AG10803 (cell line): ENCODE measurements at places on chromosomes 16 and 17.

DNA sequence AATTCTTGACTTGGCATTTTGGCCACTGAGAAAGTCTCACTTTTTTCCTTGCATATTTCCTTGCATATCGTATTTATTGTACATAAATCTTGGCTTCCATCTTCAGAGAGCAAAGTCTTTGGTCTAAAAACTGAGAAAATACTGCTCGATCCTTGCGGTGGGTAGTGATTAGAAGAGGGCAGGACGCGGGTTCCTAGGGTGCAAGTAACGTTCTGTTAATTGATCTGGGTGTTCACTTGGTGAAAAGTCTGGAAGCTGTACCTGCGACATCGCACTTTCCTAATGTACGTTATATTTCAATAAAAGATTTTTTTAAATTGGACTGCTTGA, 758 bp upstream of the UBALD2 start:
- DNase-seq, result no peak

- no peak for DNase-seq
Measured at GRCh38 chr16:78278056-78278450, 178.6 kb downstream of the WWOX start.

GRCh38 chr16:27853101-27853500, 210.4 kb downstream of the GSG1L start:
- DNase-seq, result no peak

GRCh38 chr16:9309844-9310243, 218.4 kb downstream of the HAPSTR1 start:
- no peak for DNase-seq

DNA sequence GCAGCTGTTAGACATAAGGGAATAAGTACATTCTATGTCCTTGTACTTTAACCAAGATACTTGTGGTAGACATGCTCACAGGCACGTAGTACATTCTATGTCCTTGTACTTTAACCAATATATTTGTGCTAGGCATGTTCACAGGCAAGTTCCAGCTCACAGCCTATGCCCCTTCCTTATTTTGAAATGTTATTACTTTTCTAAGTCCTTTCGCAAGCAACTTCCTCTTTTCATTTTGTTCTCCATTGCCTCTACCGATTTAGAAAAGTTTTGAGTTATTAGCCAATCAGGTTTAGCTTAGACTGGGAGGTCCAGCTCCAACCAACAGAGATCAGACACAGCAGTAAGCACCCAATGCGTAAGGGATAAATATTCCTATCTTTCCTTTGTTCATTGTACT, 60.1 kb upstream of the NUDT7 start:
- no peak for DNase-seq

GRCh38 chr17:42305543-42306384, 17.5 kb downstream of the STAT5A start:
- DNase-seq, result no peak

DNA sequence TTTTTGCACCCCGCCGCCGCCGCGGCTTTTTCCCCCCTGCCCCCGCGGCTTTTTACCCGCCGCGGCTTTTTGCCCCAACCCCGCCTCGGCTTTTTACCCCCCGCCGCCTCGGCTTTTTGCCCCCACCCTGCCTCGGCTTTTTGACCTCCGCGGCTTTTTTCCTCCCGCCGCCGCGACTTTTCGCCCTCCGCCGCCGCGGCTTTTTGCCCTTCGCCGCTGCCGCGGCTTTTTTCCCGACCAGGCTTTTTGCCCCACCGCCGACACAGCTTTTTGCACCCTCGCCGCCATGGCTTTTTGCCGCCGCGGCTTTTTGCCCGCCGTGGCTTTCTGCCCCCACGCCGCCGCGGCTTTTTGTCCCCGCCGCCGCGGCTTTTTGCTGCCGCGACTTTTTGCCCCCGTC, 137.0 kb upstream of the TP53TG3D start:
- DNase-seq, result no peak

DNA sequence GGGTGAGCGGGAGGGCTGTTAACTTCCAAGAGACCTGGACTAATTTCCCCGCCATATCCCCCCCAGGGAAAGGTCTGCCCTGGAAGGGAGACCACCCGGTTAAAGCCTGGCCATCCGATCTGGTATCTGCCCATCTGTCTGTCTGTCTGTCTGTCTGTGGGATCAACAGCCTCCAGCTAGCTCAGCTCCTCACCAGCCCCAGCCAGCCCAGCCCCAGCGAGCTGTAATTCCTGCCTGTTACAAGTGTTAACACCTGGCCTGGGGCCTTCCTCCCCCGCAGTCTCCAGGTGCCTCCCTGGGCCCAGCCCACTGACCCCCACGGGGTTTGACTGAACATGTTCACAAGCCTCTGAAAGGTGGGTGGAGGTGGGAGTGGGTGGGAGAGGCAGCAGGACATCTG, 4.0 kb downstream of the WNT3 start:
- no peak for DNase-seq
